ENCODE measurements at places on chromosomes 1 and 21.
A peak's percentile ranks its signal among the peaks of the same experiment; 100 is the strongest.

- no peak for DNase-seq
These were observed at the start of gene HAPLN2 for GRCh38 chr1:156618853-156619581. TSS of gene HAPLN2 (plus strand) at chr1:156619415. CDS start at chr1:156623491, 4,076 bp downstream.

- no peak for DNase-seq
These were observed 12.0 kb upstream of the ARHGEF19 start for GRCh38 chr1:16224472-16224871.

- DNase-seq: no peak
These were observed 76.4 kb upstream of the EDN2 start for GRCh38 chr1:41560931-41561330.

DNA sequence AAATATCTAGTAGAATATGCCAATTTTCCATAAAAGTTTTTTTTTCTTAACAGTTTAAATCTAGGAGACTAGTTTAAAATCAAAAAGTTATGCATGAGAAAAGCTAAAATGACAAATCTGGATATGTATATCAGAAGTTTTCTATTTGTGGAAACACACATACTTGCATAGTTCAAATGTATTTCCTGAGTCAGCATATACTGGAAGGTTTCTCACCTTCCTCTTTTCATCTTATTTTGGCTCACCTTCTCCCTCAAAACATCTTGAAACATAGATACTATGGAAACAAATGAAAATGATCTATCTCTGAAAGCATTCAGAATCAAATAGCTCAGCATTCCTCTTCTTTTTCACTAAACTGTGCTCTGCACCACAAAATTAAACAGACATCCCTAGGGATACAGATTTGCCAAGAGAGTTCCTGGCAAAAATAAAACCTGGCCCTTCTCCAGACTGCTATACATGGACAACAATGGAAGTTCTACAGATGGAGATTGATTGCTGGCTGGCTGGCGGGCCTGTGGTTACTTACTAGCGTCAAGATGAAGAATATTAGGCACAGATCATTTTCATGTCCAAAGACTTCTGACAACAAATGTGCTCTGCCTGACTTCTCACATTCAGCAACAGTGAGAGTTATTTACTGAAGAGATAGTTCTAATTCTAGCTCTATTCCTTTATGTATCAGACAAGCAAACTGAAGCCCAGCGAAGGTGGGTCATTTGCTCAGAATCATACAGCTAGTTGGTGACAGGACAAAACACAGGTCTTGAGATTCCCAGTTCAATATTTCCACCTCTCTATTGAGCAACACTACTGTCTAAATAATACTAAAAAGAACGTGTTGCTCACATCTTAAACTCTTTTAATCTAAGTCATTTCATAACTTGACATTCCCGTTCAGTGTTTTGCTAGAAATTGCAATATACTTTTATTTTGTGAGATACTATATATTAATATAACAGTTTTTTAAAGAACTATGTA is 26.6 kb downstream of the DIPK1A start:
- DNase-seq: no peak

- DNase-seq: no peak
These were observed 38.0 kb downstream of the EBNA1BP2 start for GRCh38 chr1:43134068-43134467.

DNA sequence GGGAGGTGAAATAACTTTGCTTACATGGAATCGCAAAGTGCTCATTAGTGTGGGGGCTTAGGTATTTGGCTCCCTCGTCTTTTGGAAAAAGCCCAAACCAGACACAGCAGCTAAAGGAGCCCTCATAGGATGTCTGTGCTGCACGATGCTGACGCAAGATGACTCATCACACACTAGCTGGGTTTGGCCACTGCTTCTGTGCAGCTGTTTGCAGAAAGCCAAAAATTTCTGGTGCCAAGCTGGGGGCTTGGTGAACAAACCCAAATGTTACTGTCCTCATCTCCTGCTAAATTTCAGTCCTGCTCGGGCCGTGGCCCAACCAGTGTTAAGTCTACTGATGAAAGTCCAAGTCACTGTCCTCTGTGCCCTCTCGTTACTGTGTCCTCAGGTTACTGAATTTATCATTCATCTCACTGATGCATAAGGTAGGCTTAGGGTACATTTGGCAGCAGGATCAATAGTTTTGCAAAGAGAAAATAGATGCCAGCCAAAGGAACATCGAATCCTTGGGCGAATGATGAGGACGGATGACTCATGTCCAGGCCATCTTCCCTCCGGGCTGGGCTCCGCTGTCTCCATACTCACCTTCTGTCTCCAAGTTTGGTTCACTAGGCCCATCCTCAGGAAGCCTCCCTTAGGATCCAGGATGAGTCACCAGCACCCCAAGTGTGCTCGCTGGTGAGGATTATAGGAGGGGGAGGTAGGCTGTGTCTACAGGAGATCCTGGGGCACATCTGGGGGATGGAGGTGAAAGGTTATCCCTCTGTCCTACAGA is 177.7 kb downstream of the ADSS2 start:
- DNase-seq: no peak

- DNase-seq: no peak
These were observed 82.3 kb upstream of the S1PR1 start for GRCh38 chr1:101154547-101154946.

DNA sequence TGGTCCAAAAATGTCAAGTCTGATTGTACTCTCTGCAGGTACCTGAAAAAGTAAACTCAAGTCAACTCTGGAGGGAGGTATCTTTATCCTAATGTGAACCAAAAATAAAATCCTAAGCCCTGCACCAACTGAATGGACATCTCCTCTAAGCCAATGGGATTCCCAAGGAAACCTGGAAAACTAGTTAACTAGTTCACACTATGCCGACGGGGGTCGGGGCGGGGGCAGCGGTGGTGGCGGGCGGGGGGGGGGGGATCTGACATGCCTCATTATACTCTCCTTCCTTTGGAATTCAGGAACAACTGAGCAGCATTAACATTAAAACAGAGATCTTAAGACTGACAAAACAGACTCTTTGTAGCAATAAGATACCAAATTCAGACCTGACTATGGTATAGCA is 452.6 kb upstream of the CAMK1G start:
- no peak for DNase-seq

DNA sequence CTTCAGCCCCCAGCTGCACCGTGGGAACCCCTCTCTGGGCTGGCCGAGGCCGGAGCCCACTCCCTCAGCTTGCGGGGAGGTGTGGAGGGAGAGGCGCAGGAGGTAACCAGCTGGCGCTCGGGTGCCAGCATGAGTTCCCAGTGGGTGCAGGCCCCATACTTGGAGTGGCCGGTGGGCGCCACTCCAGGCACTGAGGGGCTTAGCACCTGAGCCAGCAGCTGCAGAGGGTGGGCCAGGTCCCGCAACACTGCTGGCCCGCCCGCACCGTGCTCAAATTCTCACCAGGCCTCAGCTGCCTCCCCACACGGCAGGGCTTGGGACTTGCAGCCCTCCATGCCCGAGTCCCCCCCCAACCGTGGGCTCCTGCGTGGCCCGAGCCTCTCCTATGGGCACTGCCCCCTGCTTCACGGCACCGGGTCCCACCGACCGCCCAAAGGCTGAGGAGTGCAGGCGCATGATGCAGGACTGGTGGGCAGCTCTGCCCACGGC is 47.2 kb downstream of the LRRC53 start:
- DNase-seq: no peak

DNA sequence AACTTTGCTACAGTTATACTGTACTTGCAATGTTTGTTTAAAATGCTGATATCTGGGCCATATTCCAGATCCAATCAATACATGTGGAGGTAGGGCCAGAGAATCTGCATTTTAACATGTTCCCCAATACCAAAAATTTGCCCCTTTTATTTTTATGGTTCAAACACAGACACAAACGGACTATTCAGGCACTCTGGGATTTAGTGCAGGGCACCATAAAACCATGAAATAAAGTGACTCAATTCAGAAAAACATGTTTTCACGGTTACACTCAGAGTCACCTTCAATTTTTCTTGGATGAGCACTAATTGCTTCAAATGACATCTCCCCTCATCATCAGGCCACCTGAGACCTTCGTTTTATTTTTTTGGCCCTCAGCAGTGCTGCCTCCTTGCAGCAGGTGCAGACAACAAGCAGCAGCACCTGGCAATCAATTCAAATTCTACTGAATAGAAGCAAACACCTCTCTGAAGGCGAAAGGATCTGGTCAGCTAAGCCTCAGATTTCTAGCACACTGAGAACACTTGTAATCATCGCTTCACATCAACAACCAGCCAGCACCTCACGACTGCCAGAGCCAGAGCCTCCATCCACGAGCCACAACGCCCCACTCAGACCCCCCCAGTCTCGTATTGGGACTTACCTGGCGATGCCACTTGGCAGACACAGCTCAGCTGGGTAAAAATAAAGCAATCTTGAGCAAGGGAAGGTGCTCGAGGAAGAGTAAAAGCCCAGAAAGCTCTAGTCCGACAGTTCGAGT is 1.1 kb downstream of the ERO1B start:
- peak; percentile 1 for DNase-seq

DNA sequence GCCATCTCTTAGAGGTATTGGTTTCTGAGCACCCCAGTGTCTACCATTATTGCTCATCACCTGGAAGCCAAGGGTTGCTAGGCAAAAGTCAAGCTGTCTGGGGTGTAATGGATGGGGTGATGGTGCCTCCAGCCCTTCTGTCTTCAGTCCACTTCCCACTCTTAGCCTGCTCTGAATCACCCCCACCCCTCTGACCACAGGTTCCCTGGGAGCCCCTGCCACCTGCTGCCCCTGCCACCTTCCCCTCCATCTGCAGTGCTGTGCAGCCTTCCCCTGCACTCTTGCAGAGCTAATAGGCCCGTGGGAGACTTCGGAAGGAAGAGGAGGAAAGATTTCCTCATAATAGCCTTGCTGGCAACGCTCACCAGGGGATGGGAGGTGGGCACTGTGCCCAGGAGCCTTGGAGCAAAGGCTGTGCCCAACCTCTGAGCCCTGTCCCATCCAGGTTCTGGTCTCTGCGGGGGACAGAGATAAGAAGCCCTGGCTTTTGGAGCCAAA is 35.5 kb downstream of the CAPN2 start:
- no peak for DNase-seq

- no peak for DNase-seq
These were observed 101.7 kb downstream of the PHTF1 start for GRCh38 chr1:113657556-113658063.

- no peak for DNase-seq
These were observed 6.6 kb upstream of the FOXE3 start for GRCh38 chr1:47409311-47410067.

GRCh38 chr1:26022404-26022779 is 817 bp downstream of the EXTL1 start:
- no peak for DNase-seq

GRCh38 chr1:24621121-24621520 is 22.0 kb upstream of the SRRM1 start:
- DNase-seq: no peak

DNA sequence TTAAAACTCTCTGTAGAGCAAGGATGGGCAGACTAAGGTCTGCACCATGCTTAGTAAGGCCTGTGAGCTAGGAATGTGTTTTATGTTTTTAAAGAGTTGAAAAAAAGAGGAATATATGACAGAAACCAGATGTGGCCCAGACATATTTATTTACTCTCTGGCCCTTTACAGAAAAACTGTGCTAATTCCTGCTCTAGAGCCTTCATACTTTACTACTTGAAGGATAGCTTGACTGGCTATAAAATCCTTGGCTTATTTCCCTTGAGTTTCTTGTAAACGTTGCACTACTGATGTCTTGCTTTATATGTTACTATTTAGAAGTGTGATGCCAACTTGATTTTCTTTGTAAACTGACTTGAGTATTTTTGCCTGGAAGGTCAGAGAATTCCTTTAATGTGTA is 33.5 kb downstream of the CTBS start:
- no peak for DNase-seq

GRCh38 chr1:234197839-234198238 is 175.4 kb upstream of the COA6 start:
- DNase-seq: no peak

GRCh38 chr1:163337631-163338030 is 15.9 kb downstream of the NUF2 start:
- no peak for DNase-seq

- DNase-seq: no peak
These were observed 29.7 kb upstream of the TNFRSF1B start for GRCh38 chr1:12136916-12137610.

GRCh38 chr1:231674575-231674974 is 48.0 kb downstream of the DISC1 start:
- no peak for DNase-seq

DNA sequence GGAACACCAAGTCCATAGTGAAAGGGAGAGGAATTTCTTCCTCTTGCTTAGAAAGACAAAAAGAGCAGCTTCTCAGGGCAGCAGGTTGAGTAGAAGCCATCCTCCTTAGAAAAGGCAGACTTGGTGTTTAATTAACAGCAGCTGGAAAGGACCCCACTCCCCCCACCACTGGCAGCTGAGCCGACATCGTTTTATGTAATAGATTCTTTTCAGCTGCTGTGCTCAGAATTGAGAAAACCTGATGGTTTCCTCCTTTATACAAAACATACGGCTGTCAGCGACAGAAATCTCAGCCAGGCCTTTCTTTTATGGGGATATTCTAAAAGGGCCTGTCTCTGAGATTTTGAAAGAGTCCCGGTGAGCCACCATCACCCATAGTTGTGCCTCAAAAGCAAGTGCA is 49.9 kb downstream of the MAN1C1 start:
- DNase-seq: no peak

- no peak for DNase-seq
These were observed 73.1 kb downstream of the GREM2 start for GRCh38 chr1:240538776-240539430.

GRCh38 chr1:22332795-22333499 is 118.7 kb upstream of the ZBTB40 start:
- DNase-seq: no peak

DNA sequence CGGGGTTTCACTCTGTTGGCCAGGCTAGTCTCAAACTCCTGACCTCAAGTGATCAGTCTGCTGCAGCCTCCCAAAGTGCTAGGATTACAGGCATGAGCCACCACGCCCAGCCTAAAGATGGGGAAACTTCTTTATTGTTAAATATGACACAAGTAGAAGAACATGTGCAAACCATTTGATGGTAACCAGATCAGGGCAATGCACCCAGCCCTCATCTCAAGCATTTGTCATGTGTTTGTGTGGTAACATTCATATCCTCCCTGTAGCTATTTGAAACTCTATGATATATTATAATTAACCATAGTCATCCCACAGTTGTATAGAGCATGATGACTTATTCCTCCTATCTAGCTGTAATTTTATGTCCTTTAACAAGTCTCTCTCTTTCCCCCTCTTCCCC is 119.5 kb upstream of the TMPRSS2 start:
- DNase-seq: no peak

GRCh38 chr1:204299814-204300365 is 59.8 kb downstream of the PLEKHA6 start:
- no peak for DNase-seq

- no peak for DNase-seq
These were observed 20.7 kb downstream of the ASAP3 start for GRCh38 chr1:23463286-23463685.

Measured in stimulated activated CD8-positive, alpha-beta memory T cell treated with anti-CD3 and anti-CD28 coated beads, Interleukin-2, amount 100 ng/mL, for 1 hour (primary cell).